Activated CD8-positive, alpha-beta memory T cell treated with anti-CD3 and anti-CD28 coated beads for 48 hours (primary cell): ENCODE measurements at places on chromosomes 13 and 19.

- DNase-seq, result no peak
Measured at GRCh38 chr19:58560007-58560887, 1.8 kb upstream of the UBE2M start.

DNA sequence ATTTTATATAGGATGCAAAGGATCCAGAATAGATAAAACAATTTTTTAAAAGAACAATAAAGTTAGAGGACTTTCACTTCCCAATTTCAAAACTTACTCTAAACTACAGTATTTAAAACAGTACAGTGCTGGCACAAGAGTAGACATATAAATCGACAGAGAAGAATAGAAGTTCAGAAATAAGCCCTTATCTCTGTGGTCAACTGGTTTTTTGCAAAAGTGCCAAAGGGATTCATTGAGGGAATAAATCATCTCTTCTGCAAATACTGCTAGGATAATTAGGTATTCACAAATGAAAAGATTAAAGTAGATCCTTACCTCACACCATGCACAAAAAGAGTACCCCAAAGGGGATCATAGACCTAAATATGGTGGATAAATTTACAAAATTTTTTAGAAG lies 431.0 kb upstream of the HTR2A start:
- DNase-seq, result no peak

DNA sequence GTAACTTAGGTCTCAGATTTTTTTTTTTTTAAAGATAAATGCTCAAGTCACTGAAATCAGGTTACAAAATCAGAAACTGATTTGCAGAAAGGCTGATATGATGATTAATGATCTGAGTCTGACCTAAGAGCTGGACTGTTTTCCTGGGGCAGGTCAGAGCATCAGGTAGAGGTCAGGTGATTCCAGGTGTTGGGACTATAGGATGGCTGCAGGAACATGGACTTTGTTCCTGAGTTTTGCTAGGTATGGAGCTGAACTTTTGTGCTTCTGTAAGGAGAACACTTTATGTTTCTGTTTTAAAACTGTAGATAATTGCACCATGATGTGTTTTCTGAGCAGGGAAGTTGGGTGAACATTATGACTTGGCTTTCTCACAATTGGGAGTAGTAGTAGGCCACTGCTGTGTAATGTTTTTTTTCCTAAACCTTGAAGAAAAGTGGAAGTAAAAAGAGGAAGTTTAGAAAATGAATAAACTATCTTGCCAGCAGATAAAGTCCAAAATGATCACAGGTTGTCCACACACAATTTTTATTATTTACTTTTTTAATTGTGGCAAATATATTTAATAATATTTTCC lies 297.2 kb downstream of the DCT start:
- no peak for DNase-seq

- DNase-seq, result no peak
Measured at GRCh38 chr19:20287070-20287469, 120.1 kb downstream of the ZNF486 start.

DNA sequence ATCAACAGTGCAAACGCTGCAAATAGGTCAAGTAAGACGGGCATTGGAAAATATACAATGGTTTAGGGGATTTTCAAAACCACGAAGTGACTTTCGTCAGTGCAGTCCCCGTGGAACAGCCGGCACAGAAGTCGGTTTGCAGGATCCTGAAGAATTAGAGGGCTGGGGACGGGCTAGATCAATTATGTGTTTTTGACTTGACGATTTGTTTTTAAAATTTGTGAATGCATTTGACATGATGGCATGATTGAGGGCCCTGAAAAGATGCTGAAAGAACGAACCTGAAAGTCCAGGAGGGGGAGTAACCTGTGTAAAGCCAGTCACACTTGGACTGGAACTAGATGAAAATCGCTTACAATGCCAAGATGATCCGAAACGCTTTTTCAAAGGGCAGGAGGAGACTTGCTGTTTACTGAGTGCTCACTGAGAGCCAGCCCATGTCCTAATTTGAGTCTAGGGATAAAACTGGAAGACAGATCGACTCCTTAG lies 8.9 kb upstream of the DGKH start:
- DNase-seq, result no peak

- no peak for DNase-seq
Measured at GRCh38 chr13:83819156-83819555, 63.1 kb downstream of the SLITRK1 start.

- DNase-seq, result no peak
Measured at GRCh38 chr19:47740866-47741519, 4.4 kb upstream of the NOP53 start.

DNA sequence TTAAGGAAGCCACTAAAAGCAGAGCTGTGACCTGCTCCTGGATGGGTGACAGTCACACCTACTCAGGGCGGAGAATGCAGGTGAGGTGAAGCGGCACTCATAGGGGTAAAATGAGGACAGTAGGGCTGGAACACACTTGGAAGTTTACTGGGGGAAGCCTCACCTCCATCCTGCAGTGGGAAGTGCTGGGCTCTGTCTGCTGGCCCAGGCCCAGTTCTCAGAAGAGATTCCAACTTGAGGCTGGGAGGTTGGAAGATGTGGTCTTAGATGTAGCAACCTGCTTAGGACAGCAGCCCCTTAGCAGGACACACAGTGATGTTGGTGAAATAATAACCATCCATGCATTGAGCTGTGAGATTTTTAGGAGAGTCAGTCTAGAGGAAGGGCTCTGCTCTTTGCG lies 4.6 kb downstream of the MEDAG start:
- no peak for DNase-seq

GRCh38 chr19:1131718-1132551 lies 28.1 kb downstream of the GPX4 start:
- peak; percentile 77 for DNase-seq

- DNase-seq, result no peak
Measured at GRCh38 chr13:77620138-77620537, 77.3 kb upstream of the SLAIN1 start.

DNA sequence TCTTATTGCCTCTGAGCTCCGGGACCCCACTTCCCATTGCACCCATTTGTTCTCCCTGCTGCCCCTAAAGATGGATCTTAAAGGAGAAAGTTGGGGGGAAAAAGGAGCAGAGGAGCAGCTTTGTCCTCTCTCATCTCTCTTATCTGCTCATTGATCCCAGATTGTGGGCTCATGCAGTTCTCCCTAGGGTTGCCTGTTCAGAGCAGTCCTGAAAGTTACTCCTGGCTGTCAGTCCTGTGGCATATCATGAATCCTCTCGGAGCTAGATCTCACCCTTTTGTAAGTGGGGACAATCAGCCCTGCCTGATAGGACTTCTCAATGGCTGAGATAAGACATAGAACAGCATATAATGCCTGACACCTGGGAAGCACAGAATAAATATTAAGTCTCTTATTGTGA lies 440.3 kb downstream of the IRS2 start:
- no peak for DNase-seq

DNA sequence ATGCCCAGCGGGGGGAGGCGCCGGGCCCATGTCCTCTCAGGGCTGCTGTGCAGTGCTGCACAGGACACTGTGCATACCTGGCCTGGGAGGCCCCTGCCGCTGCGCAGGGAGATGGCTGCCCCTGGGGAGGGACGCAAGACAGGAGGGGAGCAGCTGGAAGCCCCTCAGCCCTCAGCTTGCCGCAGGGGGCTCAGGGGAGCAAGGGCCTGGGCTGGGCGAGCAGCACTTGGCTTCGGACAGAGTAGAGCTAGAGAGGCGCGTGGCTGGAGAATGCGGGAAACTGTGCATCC lies 10.9 kb downstream of the CHERP start:
- no peak for DNase-seq

DNA sequence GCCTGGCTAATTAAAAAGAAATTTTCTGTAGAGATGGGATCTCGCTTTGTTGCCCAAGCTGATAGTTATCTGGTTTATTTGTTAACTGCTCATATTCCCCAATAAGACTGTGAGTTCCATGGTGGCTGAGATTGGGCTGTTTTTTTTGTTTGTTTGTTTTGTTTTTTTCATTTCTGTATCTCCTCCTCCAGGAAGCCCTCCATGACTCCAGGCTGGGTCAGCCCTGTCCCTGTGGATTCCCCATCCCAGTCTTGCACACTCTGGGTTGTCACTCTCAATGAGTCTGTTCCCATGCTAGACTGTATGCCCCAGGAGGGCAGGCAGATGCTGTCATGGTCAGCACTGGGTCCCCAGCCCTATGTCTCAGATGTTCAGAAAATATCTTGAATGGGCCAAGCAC lies 2.9 kb downstream of the EML2 start:
- DNase-seq, result no peak

- DNase-seq, result no peak
Measured at GRCh38 chr13:67437244-67437643, 207.1 kb upstream of the PCDH9 start.

GRCh38 chr13:73913079-73913740 lies 221.0 kb downstream of the KLF12 start:
- no peak for DNase-seq

DNA sequence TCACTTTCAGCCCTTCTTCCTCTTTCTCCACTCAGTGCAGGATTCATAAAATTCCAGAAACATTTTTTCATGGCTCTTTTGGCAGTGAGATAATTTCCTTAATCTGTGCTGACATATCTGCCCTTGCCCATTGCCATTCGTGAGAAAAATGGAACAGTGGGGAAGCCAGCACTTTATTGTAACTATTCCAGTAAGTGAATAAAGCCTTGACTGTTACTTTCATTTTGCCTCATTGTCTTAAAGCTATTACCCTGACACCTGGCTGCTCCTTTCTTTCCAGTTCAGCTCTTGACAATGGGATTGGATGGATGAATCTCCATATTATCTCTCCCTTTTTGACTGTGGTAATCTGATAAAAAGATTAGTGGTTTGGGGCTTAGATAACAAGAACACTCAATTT lies 1068.1 kb upstream of the PCDH20 start:
- no peak for DNase-seq

DNA sequence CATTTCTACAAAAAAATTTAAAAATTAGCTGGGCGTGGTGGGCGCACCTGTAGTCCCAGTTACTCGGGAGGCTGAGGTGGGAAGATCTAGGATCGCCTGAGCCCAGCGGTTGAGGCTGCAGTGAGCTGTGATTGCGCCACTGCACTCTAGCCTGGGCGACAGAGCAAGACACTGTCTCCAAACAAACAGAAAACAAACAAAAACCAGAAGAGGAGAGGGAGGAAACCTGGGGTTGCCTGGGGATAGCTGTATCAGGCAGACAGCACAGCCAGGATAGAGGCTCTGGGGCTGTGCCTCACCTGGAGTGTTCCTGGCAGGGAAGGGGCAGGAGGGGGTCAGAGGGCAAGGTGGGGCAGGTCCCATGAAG lies 2.6 kb upstream of the POLR2E start:
- DNase-seq, result no peak

DNA sequence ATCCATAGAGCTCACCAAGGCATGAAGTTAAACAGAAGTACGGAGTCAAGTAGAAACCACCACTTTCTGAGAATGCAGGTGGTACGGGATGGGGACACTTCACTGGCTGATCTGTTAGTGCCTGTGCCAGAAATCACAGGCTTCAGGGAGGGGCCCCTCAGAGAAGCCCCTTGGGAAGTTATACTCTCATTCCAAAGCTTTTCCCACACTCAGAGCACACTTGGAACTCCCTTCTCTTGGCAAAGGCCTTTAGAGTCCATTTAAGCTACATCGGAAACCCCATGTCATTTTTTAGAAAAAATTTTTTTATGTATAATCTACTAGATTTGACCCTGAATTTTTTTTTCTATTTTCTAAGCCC lies 80.7 kb upstream of the WASF3 start:
- no peak for DNase-seq
